SW 1271 (cell line): ENCODE measurements at places on chromosomes 3 and 15.

DNA sequence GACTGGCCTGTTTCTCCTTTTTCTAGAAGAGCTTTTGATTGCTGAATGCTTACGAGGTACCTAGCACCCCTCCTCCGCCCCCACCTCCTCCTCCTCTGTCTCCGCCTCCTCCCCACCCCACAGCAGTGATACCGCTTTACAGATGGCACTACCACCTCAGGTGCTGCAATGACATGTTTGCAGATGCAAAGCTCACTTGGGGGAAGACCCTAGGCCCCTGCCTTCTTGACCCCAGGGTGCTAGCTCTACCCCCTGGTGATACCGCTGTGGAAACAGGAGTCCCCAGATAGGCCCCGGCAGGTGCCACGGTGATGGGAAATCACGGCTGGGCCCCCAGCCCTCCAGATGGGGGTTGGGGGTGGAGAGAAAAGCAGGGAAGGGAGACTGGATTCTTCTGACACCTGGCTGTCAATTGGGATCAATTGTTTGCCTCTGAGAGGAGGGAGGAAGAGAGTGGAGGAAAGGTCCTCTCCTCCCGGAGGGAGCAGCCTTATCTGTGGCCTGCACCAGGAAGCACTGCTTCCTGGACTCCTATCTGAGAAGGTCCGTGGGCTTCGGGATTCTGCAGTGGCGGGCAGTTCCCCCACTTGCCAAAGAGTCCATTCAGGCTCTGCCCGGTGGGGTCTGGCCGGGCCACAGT is 37.6 kb downstream of the DNASE1L3 start:
- no peak for DNase-seq

- DNase-seq: no peak
Measured at GRCh38 chr15:62866366-62866765, 176.2 kb upstream of the TPM1 start.

GRCh38 chr3:122245513-122246174 is 62.2 kb downstream of the CASR start:
- no peak for DNase-seq

DNA sequence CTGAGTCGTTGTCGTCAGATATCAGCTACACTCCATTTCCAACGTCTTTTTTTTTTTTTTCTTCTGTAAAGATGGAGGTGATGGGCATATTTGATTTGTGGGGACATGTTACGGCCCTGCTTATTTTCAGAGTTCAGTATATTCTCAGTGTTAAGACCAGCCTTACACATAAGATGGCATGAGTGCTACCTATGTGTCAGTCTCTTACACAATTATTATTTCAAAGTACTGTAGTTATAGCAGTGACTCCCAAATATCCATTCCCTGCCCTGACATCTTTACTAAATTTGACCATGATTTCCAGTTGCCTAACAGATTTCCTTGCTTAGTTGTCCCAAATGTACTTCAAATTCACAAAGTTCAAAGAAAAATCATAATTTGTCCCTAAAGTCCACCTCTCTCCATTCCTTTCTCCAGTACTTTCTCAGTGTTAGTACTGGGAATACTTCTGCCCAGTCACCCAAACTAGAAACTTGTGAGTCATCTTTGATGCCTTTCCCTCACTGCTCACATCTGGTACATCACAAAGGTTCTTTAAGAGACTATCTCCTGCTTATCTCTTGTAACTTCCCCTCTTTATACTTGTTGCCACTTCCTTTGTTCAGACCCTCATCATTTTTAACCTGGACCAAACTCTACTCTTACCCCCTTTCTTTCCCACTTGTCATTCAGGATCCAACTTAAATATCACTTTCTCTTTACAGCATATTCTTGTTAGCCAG is 67.0 kb downstream of the ZNF609 start:
- peak; percentile 71 for DNase-seq

GRCh38 chr15:89444241-89445225 is 51.9 kb downstream of the RHCG start:
- DNase-seq: no peak

GRCh38 chr3:123997543-123997942 is 5.6 kb upstream of the ROPN1 start:
- no peak for DNase-seq

DNA sequence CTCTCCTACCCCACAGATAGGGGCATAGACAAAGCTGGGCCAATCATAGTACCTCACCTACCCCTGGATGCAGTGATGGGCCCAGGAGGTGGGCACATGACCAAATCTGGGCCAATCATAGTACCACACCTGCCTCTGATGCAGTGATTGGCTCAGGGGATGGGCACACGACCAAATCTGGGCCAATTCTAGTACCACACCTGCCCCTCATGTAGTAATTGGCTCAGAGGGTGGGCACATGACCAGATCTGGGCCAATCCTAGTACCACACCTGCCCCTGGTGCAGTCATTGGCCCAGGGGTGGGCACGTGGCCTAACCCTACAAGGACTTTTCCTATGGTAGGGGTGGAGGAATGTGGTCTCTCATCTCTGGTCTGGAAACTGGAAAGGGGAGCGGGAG is 56.9 kb upstream of the MEF2A start:
- DNase-seq: no peak

GRCh38 chr3:167520266-167521005 is 46.6 kb upstream of the SERPINI2 start:
- no peak for DNase-seq

- no peak for DNase-seq
Measured at GRCh38 chr15:31377030-31377429, 50.4 kb downstream of the KLF13 start.

- no peak for DNase-seq
Measured at GRCh38 chr3:36891701-36892160, 53.1 kb downstream of the TRANK1 start.

- DNase-seq: no peak
Measured at GRCh38 chr3:183427196-183427875, 1.1 kb downstream of the MCF2L2 start.

DNA sequence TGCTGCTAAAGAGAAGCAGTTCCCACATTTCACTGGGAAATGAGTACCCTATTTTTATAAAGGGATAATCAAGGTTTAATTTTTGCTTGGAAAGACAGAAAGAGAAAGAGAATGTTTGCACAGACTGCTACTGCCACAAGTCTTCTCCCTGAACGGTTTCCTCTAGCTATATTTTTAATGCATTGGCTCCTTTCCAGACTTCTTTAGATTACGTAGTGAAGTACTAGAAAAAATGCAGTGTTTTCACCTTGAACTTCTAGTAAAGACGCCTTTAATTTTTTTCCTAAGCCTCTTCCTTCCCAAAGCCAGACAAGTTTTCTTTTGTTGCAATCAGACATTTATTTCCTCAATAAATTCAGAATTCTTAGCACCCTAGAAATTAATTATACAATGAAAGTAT is 248.3 kb upstream of the CCDC54 start:
- no peak for DNase-seq

DNA sequence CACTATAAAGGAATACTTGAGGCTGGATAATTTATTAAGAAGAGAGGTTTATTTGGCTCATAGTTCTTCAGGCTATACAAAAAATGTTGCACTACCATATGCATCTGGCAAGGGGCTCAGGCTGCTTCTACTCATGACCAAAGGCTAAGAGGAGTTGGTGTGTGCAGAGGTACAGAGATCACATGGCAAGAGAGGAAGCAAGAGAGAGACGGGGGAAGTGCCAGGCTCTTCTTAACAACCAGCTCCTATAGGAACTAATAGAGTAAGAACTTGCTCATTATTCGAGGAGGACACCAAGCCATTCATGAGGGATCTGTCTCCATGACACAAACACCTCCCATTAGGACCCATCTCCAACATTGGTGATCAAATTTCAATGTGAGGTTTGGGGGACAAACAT is 6.0 kb upstream of the FNDC3B start:
- DNase-seq: no peak
